ENCODE measurements at places on chromosomes 3 and 15. TPM values are rescaled to one million over a fixed set of nuclear protein-coding genes. Genes with fewer than 3 reads are reported as not detected.

Gene GABRR3
- polyA plus RNA-seq: 0.09 TPM

DNA sequence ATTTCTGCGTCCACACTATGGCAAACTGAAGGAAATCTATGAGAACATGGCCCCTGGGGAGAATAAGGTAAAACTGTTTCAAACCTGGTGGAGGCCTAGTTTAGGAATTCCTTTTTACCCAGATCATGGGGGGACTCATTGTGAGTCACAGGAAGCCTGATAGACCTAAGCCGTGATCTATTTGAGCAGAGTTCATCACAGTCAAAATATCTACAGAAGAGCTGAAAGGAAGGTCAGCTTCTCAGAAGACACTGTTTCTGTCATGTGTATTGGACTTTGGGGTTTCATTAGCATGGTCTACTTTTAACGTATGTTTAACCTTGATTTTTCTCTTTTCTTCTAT, 1.3 kb downstream of the PSMD2 start:
- no peak for DNase-seq

DNA sequence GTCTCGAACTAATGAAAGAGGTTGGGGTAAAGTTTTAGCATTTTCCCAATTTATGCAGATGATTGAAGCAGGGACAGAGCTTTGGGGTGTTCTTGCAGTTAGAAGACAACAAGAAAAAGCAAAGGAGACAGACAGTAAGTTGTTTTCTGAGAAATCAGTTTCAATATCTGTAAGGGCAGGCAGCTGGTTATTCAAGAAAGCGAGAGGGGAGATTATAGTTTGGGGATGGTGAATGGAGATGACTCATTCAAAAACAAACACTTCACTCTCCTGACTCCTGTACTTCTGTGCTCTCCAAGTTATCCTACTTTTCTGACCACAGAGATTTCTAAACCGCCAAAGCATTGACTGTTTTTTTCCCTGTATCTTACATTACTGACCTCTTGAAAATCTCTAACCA, 352.0 kb downstream of the GAP43 start:
- no peak for DNase-seq

Gene TAGLN3
- polyA plus RNA-seq: 1.5 TPM

Gene FETUB
- 0.31 TPM for polyA plus RNA-seq

DNA sequence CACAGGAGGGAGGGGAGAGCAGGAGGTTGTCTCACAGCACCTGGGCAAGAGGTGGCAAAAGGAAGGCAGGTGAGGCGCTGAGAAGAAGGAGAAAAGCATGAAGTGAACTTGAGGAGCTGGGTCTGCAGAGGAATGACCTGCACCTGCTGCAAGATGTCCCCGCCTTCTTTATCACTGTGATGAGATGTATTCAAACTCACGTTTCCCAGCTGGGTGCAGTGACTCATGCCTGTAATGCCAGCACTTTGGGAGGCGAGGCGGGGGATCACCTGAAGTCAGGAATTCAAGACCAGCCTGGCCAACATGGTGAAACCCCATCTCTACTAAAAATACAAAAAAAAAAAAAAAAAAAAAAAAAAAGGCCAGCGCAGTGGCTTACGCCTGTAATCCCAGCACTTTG, 22.2 kb upstream of the ZNF710 start:
- no peak for DNase-seq

DNA sequence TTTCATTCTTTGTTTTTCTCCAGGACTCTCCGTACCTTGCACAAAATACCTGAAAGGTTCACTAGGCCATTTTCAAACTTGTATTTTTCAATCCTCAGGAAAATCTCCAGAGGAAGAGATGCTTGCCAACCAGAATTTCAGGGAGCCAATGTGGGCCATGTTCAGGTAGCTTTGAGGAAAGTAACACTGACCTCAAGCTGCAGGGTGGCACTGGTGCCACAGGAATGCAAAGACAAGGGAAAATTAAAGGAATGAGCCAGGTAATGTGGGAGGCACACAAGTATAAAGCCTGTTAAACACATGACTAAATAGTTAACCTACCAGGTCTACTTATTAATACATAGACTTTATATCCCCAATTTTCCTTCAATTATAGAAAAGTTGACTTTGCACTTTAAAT, 51.9 kb upstream of the GAP43 start:
- no peak for DNase-seq

Gene ZBTB20
- 5.5 TPM for polyA plus RNA-seq

DNA sequence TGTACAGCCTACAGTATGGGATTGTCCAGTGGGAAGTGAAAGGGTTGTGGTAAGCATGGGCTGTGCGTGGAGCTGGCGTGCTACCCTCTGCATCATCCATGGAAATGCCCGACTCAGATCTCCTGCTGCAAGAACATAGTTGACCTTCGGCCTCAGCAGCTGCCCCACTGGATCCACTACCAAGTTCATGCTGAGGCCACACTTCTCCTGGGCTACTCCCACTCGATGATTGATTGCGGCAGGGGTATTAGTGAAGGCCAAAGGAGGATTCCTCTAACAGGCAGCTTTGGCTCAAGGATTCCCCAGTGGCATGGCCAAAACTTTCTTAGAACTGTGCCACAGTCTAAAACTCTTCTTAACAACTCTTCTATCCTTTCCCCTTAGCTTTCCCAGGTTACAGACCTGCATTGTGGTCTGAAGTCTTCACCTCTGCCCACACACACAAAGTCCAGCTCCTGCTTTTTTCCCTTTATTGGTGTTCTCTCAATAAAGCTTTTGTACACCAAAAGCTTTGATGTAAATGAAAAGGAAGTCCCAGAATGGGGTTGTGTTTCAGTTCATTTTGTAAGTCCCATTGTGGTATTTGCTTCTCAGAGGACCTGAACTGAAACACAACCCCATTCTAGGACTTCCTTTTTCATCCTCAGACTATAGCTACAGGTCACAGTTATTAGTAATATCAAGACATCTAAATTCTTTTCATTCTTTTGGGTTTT, 4.9 kb upstream of the TBC1D5 start:
- DNase-seq: peak; percentile 8

DNA sequence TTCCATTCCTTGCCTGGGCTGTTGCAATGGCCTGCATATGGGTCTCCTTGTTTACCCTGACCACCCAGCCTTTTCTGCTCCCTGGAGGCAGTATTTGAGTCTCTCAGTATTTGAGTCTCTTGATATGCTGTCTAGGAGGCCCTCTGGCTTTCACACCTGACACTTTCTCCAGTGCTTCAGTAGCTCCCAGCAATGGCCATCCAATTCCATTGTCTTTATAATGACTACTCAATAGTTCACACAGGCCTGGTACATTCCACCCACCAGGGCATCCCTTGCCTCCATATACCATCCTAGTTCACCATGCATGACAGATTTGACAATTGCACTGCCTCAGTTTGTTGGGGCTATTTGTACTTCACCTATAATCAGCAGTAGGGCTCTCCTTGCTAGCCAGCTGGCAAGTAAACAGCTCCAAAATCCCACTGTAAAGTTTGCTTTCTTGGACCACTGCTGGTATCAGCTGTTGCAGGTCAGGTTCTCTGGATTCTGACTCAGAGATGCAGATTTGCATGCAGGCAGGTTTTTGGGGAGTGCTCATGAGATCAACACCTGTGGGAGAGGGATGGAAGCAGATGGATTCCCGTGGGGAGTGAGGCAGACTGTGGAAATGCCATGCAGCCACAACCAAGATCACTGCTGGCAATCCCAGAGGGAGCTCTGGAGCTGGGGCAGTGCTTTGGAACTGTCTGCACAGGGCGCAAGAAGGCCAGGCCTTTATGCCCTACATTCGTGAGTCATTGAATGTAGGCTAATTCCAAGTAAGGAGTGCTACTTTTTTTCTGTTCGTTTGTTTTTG, 19.1 kb upstream of the XIRP1 start:
- DNase-seq: no peak

DNA sequence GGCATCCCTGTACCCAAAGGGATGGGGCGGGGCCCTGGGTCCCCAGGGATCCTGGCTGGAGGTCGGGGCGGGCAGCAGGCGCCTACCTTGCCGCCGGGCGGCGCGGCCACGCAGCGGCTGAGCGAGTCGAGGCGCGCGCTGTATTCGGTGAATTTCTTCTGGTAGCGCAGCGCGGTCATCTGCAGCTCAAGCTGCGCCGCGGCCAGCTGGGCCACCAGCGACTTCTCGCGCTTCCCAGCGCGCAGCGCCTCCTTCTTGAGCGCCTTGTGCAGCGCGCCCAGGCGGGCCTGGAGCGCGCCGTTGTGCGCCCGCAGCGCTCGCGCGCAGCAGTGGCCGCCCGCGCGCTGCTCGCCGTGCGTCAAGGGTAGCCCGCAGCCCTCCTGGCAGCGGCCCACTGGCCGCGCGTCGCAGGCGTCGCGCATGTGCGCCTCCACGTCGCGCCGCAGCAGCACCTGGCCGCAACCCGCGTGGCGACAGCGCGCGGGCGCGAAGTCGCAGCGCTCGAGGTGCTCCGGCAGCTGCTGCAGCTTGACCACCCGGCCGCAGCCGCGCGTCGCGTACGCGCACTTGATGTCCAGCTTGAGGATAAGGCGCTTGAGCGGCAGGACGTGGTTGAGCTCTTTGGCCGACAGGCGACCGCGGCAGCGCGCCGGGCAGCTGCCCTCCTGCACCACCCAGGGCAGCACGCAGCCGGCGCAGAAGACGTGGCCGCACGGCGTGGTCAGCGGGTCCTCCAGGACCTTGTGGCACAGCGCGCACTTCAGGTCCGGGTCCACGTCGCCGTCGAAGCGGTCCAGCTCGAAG, 522 bp downstream of the PDZRN3 start:
- peak; percentile 56 for DNase-seq

DNA sequence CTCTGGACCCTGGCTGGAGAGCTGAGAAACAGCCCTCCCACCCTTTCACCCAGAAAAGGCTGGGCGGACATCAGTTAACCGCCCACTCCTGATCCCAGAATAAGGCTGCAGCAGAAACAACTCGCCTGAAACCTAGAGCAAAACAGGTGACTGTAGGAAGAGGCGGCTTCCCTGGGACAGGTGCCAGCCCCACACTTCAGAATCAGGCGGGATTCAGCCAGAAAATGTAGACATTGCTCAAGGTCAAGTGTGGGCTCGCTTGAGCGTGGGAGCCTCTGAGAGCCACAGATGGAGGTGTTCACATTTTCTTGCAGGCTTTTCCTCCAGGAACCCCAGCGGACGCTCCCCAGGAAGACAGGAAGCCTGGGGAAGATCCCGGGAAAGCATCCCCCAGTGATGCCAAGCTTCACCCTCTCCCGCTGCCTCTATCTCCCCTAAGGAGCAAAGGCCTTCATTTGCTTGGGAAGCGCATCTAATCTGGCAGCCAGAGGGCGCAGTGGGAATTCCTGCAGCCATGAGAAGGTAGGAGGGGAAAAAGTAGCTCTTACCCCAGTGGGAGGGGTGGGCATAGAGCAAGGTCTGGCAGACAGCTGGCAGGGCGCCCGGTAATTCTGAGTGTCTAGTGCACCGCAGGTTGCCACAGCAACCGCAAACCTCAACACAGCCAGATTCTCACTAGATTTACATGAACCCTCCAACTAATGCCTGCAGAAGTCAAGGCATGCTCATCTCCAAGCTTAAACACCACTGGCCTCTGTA, 77.7 kb downstream of the OCA2 start:
- DNase-seq: peak; percentile 46

DNA sequence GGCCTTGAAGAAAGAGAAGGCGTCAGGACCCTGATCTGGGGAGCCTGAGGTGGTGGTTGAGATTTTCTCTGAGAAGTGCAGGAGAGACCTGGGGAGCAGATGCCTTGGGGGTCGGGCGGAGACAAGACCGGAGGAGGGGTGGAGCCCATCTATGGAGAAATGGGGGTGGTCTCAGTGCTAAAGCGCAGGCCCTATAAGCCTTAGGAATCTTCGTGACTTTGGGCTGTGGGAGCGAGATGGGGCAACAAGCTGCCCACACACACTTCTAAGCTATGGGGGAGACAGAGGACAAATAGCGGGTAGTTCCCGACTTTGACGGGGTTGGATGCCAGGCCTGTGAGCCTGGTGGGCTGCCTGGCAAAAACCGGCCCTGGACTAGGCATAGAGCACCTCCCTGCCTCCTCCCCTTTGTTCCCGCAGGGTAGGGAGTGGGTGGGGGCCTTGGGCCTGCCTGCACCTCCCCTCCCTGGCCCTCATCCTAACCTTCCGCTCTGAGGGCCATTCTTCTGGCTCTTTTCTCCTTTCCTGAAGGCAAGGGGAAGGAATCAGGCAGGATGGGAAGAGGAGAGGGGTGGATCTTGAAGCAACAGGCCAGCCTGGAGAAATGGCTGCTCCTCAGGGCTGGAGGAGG, 880 bp downstream of the NISCH start:
- DNase-seq: no peak

Gene MASP1
- polyA plus RNA-seq: 9.9 TPM

DNA sequence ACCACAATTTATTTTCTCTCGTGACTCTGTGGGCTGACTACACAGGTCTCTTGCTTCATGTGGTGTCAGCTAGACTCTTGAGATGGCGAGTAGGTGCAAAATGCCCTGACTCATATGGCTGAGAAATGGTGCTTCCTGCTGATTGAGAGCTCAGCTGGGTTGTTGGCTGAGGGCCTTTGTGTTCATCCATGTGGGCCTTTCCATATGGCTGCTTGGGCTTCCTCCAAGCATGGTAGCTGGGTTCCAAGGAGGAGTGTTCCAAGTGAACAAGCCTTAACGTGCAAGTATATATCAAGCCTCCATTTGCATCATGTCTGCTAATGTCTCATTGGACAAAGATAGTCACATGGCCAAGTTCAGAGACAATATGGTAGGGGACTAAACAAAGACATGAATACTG, 164.0 kb downstream of the PDCD6IP start:
- DNase-seq: no peak

Gene CHRNA7
- polyA plus RNA-seq: 20.6 TPM

DNA sequence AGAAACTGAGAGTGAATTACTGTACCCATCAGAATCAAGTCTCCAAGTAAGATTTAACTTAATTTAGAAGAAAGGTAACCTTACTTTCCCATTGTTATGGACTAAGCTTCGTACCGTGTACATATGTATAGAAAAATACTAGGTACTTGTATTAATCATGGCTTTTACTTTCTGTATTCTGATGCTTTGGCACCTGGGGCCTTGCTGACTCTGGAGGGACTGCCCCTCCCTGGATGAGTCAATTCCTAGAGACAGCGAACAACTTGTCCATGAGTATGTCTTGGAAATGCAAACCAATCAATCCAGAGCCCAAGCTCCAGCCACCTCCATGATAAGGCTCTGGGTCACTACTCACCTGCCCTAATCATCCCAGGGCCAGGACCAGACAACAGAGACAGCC, 50.0 kb upstream of the DGKG start:
- no peak for DNase-seq

DNA sequence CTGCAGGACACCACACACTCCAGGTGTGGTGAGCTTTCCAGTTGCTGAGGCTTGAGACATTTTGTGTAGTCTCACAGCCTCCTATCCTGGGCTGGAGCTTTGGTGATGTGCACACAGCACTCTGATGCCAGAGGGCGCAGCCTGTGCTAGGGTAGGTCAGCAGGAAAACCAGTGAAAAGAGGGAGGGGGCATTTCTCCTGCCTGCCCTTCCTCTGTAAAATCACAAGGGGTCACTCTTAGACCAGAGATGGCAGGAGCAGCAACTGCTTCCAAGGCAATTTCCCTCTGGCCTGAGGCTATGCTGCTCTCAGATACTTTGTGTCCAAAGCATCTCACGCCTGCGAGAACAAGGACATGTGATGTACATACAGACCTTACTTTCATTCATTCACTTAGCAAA, 16.5 kb upstream of the MUSTN1 start:
- DNase-seq: no peak

GRCh38 chr15:55915221-55915620, 78.2 kb downstream of the NEDD4 start:
- DNase-seq: no peak

All from renal cortex interstitium (tissue), 15 donors.